Activated T-cell treated with anti-CD3 and anti-CD28 coated beads, Interleukin-2, amount 50 U/mL, for 72 hours (primary cell): ENCODE measurements at places on chromosomes 12 and 14.

DNA sequence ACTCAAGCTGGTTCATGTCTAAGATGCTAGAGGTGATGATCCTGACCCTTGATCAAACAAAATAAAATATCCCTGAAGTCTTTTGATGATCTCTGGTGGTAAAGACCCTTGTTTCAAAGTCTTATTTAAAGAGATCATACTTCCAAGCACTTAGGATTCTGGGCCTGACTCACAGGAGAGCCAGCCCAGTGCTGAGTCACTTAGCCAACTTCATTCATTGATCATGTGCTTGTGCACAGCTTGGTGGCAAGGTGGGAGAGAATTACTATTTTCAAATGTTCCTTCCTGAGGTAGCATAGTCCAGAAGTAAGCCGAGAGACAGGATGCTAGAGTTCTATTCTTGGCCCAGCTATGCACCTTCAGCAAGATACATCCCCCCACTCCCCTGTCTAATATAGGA is 40.6 kb downstream of the SCN8A start:
- DNase-seq: no peak

- no peak for DNase-seq
Observed at GRCh38 chr14:23577710-23578392, 739 bp downstream of the JPH4 start.

GRCh38 chr12:19761463-19761862 is 322.2 kb downstream of the AEBP2 start:
- DNase-seq: no peak

DNA sequence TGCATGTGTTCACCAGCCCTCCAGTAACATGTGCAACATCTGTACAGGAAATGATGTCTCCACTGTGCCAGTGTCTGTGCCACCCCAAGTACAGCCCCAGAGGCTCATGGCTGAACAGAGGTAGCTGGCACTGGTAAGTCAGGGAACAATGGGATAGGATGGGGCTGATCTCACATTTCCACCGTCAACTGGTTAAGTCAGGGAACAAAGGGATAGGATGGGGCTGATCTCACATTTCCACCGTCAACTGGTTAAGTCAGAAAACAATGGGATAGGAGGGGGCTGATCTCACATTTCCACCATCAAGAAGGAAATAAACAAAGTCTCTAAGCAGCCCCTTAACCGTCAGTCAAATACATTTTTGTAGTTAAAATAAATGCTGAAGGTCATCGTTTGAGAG is 246.6 kb downstream of the TMEM132D start:
- no peak for DNase-seq

GRCh38 chr14:95065411-95065810 is 91.9 kb downstream of the DICER1 start:
- no peak for DNase-seq

GRCh38 chr12:64587447-64587846 is 22.8 kb upstream of the RASSF3 start:
- no peak for DNase-seq

- no peak for DNase-seq
Observed at GRCh38 chr12:111462210-111462769, 56.6 kb downstream of the SH2B3 start.

- DNase-seq: no peak
Observed at GRCh38 chr14:42070031-42070430, 463.4 kb downstream of the LRFN5 start.

DNA sequence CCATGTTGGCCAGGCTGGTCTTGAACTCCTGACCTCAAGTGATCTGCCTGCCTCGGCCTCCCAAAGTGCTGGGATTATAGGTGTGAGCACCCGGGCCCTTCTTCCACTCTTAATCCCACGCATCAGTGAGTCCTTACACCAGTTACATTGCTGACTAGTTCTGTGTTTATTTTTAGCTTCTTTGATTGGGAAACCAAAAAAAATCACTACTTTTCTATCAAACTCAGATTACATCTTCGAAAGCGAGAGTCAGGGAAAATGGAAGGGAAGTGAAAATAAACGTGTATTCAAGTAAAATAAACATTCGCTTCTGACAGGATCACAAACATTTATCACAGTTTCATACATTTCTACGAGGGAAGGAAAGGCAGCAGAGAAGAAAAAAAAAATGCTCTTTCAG is 32.2 kb downstream of the FGD6 start:
- no peak for DNase-seq

DNA sequence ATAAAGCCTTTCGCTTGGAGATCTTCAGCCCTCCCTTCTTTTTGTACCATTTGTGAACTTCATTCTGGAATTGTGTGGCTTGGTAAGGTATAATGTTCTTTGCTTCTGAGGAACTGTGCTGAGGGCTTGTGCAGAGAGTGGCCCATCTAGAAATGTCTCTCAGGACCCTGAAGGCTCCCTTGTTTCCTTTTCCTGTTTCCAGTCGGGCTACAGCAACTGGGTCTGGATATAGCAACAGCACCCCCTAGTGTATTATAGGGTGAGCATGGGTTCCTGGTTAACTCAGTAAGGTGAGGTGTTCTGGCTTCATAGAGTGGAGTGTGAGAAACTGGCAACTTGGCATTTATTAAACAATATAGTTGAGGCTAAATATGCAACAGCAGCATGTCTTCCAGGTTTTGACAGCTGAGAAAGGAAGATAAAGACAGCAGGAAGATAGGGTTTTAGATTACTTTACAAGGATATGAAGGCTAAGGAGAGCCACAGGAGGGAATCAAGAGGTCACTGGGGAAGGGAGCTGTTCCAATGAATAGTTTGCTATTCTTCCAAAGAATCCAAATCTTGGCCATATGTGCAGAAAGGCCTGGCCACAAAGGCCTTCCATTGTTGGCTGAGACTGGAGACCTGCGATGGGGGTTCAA is 49.1 kb upstream of the RNU6-8 start:
- DNase-seq: peak; percentile 43

- DNase-seq: peak; percentile 70
Observed at GRCh38 chr12:12715459-12716150, 1.6 kb upstream of the CDKN1B start.

DNA sequence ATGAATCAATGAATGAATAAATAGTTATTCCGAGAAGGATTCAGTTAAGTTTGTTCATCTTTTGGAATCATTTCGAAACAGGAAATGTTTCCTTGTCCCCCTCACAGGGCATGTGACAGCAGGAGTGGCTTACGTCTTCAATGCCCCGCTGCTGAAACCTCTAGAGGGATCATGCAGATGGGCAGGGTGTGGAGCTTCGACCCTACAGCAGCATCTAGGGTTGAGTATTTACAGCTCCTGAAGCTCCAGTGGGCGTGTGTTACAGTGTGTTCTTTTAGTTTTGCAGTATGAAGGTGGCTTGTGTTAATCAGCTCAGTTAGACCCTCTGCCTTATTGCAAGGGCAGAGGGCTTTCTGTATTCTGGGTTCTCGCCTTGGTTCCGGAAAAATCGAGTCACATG is 2.6 kb downstream of the NAV3 start:
- no peak for DNase-seq

GRCh38 chr12:30927222-30927611 is 669 bp downstream of the TSPAN11 start:
- DNase-seq: no peak

- no peak for DNase-seq
Observed at GRCh38 chr12:105554856-105555255, 224.4 kb downstream of the C12orf75 start.

DNA sequence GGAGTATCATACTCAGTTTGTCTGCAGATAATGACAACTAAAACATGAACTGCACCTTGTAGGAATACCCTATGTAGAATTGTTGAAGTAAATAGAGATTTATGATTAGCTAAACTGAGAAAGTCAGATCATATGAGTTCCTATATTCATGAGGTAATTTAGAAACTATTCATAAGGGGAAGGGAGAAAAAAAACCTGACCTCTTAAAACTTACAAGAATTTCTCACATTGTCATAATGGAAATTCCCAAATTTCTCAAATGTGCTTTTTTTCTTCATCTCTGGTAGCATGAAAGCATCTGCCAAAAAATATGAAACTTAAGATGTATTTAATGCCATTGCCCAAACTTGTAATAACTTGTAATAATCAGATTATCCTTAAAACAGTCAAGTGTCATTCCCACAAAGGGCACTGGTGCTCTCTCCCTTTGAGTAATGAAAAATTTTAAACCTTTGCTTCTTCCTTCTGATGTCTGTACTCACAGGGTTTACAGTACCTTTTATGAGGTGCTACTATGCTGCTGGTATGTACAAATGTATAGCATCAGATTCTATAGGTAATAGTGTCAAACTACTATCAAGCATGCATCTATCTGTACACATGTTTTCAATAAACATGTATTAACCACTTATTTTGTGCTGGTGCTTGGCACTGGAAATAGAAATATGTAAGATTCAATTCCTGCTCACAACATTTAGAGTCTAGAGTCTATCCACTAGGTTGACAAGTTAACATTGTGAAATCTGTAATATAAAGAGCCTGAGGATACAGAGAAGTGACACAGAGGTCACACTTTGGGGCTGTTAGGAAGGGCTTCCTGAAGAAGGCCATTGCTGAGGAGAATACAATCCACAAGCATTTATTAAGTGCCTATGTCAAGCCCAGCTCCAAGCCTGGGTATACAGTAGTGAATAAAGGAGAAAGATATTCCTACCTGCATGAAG is 17.4 kb upstream of the DRAM1 start:
- no peak for DNase-seq

GRCh38 chr12:15831315-15831978 is 42.3 kb upstream of the EPS8 start:
- no peak for DNase-seq

GRCh38 chr14:77088219-77088618 is 9.8 kb upstream of the CIPC start:
- DNase-seq: no peak

- no peak for DNase-seq
Observed at GRCh38 chr12:42407306-42407705, 81.3 kb downstream of the PPHLN1 start.

DNA sequence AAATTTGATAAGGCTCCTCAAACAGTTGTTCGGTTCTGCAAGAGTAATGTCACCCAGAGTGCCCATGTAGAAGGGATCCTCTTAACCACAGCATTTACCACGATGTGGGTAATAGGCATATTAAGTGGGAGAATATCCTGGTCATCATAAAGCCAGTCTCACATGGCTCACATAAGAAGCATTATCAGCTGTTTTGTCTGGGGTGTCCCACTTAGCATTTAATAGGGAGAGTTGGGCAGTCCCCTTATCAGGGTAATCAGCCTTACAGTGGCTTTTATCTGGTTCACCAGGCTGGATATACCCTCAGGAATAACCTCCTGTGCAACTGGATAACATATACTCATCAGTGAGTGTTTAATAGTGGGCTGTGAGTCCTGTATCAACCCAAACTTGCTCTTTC is 12.9 kb upstream of the TMEM263 start:
- no peak for DNase-seq

DNA sequence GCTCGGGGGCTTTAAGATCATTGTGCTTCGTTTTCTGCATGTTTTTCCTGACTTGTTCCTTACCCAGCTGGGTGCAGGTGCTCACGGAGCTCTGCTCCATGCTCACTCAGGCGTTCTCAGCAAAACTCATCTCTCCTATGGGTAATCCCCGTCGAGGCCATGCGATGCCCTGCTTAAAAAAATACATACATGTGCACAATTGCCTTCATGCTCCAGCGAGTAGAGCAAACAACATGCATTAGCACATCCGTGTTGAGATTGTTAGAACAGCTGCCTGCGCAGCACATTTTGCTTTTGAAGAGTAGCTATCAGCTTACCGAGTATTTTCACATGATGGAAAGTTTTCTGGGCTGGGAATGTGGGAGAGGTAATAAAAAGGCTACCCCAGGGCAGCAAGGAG is 16.2 kb downstream of the AACS start:
- DNase-seq: no peak

GRCh38 chr12:26614011-26614616 is 218.9 kb downstream of the ITPR2 start:
- DNase-seq: peak; percentile 28
